Hypothalamus (tissue), 51 donors: ENCODE measurements at places on chromosomes 12 and 14.

DNA sequence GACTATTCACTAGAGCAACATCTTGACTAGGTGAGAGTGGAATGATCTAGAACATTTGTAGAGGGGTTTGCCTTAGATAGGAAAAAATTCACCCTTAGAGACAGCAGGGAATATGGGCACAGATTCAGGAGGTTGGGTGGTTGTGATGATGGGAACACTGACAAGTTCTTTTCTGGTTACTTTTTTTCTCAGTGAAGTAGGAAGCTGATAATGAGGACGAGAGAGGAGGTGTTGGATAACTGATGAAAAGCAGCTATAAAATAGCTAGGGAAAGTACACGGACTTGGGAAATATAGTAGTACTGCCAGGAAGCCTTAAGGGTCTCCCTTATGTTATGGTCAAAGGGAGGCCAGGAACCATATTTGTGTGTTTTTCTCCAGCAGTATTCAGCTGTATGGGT is 250.5 kb downstream of the SSPN start:
- no peak for DNase-seq

DNA sequence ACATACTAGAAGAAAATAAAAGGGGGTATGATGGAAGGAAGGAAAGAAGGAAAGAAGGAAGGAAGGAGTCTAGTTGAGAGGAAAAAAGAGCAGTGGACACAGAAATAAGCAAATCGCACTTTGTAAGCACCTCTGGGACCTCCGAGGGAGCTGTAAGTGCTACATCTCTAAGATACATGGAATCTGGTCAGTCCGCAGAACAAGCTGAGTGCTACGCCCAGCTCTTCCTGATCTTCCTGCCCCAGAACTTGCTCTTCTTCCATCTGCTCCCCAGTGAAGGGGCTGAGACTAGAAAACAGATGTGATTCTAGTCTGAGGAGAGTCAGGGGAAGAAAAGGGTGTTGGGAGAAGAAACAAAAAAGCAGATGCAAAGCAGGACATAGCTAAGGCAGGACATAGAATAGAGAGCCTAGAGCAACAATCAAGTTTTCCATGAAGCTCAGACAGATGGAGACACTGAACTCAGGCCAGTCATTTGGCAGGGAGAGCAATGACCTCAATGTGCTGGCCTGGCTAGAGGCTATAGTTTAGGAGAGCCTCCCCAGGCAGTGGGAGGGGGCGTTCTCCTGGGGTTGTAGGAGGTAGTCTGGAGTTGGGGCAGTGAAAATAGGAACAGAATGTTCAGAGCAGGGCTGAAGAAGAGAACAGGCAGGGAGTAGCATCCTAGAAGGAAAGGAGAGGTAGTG is 1.7 kb upstream of the MFAP5 start:
- no peak for DNase-seq

DNA sequence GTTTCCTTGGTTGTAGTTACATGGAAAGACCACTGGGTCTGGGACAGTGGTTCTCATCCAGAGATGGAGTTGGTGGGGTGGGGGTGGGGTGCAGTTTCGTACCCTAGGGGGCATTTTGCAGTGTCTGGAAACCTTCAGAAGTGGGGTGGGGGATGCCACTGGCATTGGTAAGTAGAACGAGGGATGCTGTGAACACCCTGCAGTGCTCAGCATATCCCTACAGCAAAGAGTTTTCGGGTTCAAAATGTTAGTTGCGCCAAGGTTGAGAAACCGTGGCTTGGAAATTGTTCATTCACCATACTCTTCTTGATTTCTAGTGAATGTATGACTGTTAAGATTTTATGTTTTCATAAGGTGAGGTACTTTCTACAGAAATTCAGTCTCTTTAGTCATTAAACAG is 28.7 kb downstream of the TRAF3 start:
- DNase-seq, result no peak

GRCh38 chr12:68474467-68475204 is 136.1 kb upstream of the RAP1B start:
- no peak for DNase-seq

DNA sequence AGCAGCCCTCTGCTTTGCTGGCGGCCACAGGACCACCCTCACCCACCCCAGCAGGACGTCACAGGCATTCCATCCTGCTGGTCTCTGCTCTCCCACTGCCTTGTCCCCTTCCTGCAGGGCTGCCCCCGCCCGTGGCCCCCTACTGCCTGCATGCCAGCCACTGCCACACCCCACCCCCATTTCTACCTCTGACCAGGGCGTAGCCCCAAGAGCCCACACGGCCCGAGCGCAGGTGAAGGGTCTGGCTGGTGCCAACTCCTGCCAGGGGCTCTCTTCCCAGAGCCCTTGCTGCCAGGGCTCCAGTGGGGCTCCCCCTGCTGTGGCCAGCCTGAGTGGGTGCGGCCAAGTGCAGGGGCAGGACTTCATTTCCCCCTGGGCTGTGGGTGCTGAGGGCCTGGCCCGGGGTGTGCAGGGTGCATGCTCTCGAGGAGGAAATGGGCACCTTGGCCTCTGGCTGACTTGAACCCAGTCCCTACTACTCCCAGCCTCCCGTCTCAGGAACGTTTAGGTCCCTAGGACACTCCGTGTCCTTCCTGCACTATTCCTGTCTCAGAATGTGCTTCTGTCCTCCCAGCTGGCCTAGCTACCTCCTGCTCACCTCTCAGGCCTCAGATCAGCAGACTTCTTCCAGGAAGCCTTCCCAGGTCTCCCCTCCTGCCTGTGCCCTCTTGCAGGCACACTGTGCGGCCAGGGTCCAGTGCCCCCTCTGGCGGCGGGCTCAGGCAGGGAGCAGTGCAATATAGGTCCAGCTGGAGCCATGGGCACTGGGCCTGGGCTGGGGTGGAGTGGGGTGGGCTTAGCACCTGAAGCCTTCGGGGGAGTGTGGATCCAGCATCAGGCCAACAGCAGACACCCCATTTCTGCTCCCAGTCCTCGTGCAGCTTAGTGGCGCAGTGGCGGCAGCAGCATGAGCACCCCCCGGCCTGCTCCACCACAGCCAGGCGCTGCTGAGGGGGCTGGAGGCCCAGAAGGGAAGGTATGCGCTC is 1.4 kb downstream of the LBHD2 start:
- no peak for DNase-seq

DNA sequence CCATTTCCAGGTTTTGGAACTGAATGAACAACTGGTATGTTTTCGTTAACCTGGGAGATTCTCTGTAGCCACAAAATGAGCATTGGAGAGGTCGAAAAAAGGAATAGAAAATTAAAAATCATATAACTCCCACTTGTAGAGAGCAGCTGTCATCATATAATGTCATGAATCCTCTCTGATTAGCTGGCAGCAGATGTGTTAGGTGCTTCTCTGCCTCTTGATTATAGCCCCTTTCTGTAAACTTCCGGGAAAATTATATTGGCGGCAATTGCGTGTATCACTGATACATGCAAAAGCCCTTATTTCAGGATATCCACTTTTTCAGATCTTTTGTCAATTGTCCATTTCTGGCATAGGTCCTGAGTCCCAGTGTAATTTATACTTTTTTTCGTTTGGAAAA is 31.7 kb downstream of the FGD4 start:
- DNase-seq, result no peak
